ENCODE measurements at places on chromosomes 2 and 18.

DNA sequence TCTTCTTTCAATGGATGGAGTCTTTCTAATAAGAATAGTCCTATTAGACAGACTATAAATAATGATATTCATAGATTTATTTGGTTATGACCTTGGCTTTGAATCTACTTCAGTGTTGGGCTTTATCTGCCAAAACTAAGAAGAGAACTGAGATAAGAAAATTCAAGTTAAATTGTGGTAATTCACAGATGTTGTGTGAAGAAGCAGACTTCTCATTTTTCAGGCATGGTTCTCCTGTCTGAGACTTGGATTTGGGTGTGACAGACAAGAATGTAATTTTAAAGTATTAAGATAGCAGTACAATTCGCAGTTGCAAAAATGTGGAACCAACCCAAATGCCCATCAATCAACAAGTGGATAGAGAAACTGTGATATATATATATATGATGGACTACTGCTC, 124.7 kb downstream of the QPCT start:
- no peak for DNase-seq

GRCh38 chr2:238169708-238170251, 11.0 kb downstream of the ERFE start:
- DNase-seq = no peak

DNA sequence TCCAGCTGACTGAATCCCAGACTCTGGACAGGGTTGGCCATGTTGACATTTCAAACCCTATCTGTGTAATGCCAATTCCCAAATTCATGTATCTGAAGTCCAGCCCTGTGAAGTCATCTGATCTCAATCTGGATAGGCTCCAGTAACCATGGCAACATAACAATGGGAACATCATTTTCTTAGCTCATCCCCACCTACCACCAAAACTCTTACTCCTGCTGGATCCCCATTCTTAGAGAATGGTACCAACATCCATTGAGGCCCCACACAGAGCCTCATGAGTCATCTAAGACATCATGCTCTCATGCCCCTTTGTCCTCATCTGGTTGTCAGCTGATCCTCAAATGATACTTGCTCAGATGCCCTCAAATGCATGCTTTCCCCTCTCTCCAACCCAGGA, 58.9 kb upstream of the TEX51 start:
- no peak for DNase-seq

DNA sequence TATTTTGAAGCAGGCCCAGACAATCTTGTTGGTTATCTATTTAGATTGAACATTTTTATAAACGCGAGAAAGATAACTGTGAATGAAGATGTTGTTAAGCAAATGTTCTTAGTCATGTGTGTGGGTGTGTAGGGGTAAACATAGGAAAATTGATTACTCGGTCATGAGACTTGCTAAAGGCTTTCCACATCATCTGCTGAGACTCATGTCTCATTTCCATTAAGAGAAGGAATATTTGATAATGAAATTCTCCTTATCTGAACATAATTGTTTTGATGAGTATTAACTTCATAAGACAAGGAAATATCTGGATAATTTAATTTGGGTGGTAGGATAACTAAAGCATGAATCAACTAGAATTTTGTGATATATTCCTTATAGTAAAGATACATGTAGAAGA, 19.7 kb downstream of the CCDC102B start:
- no peak for DNase-seq

- DNase-seq = no peak
Measured at GRCh38 chr18:55592572-55592971, 4.6 kb upstream of the TCF4 start.

Measured in ovary (tissue), 10 donors.